ENCODE measurements at places on chromosomes 1 and 21. TPM values are rescaled to one million over a fixed set of nuclear protein-coding genes. Genes with fewer than 3 reads are reported as not detected.

Gene RAB25
- total RNA-seq = 1.5 TPM

Gene GJA9
- not detected for total RNA-seq

- no peaks in the 10 kb centered on the region for H3K27me3 ChIP-seq
- H3K27ac ChIP-seq = no peak overlapping the region
- DNase-seq = no peak
- H3K4me3 ChIP-seq = no peak overlapping the region
- no peaks in the 10 kb centered on the region for H3K4me1 ChIP-seq
- H3K36me3 ChIP-seq = no peaks in the 10 kb centered on the region
Observed at GRCh38 chr21:16709866-16710550, 802.8 kb upstream of the CXADR start.

DNA sequence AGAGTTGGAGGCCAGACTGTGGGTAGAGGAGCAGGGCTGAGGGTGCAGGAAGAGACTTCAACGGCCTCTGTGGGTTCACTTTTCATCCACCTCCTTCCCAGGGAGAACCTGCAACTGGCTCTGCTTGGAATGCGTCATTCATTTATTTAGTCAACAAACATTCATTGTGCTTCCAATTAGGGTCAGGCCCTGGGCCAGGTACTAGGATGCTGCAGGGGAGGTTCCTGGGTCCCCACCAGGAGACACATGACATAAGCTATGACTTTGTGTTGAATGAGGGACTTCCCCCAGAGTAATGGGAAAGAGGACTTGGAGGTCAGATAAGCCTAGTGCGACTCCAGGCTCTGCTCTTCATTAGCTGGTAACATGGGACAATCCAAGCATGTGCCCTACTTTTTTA lies 46.3 kb upstream of the RPL11 start:
- H3K36me3 ChIP-seq = no peaks in the 10 kb centered on the region
- H3K4me1 ChIP-seq = no peaks in the 10 kb centered on the region
- no peaks in the 10 kb centered on the region for H3K27me3 ChIP-seq

DNA sequence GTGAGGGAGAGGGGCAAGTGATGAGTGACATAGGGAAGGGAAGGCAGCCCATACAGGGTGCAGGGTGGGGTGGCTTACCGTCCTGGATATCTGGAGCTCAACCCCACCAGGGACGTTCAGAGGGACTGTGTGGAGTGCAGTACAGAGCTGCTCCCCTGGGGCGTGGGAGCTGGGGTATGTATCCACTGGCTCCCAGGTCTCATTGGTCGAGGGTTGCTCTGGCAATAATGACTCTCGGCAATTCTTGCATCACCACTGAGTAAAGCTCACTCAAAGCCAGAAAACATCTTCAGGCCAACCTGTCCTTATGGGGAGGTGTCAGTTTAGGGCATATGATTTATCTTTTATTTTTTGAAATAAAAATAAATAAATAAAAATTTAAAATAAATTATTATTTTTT lies 43.2 kb upstream of the RUNX3 start:
- peaks cover 7% of the 10 kb centered on the region for H3K4me1 ChIP-seq
- no peak overlapping the region for H3K27ac ChIP-seq
- H3K36me3 ChIP-seq = no peaks in the 10 kb centered on the region
- DNase-seq = no peak
- no peaks in the 10 kb centered on the region for H3K27me3 ChIP-seq

GRCh38 chr1:218537122-218537913 lies 192.2 kb downstream of the TGFB2 start:
- no peak overlapping the region for H3K4me3 ChIP-seq
- H3K27me3 ChIP-seq = no peaks in the 10 kb centered on the region
- H3K27ac ChIP-seq = no peak overlapping the region
- H3K4me1 ChIP-seq = no peaks in the 10 kb centered on the region
- H3K36me3 ChIP-seq = no peaks in the 10 kb centered on the region

Gene OLIG2
- total RNA-seq = not detected

Gene RNF186
- total RNA-seq = not detected

DNA sequence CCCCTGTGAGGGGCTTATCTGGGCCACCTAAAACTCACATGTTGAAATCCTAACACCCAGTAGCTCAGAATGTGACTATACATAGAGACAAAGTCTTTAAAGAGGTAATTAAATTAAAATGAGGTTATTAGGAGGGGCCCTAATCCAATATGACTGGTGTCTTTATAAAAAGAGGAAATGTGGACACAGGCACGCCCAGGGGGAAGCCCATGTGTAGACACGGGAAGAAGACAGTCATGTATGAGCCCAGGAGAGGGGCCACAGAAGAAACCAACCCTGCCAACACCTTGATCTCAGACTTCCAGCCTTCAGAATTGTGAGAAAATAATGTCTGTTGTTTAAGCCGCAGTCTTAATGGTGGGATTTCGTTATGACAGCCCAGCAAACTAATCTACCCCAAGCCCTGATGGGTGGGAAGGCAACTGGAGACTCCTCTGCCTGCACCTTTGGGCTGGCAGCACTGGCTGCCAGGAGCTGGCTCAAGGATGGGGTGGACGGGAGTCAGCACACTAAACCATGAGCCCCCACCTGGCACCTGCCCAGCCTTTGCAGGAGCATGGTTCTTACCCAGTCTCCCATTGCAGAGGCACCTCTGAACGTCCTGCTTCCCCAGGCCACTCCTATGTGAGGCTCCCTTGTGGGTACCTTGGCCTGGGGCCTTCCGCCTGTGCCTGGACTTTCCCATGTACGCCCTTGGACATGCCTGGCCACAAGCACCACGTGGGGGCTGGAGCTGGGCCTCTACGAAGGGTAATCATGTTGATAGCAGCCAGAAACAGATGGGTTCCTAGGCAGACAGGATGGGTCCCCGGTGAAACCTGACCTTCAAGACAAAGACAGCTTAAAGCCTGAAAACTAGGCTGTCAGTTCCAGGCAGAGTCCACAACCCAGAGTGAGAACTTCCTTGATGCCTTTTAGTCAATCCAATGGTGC lies 57.1 kb upstream of the DMRTB1 start:
- H3K4me3 ChIP-seq = no peak overlapping the region
- no peaks in the 10 kb centered on the region for H3K36me3 ChIP-seq
- no peak for DNase-seq
- H3K4me1 ChIP-seq = no peaks in the 10 kb centered on the region
- no peak overlapping the region for H3K27ac ChIP-seq
- H3K27me3 ChIP-seq = no peaks in the 10 kb centered on the region

DNA sequence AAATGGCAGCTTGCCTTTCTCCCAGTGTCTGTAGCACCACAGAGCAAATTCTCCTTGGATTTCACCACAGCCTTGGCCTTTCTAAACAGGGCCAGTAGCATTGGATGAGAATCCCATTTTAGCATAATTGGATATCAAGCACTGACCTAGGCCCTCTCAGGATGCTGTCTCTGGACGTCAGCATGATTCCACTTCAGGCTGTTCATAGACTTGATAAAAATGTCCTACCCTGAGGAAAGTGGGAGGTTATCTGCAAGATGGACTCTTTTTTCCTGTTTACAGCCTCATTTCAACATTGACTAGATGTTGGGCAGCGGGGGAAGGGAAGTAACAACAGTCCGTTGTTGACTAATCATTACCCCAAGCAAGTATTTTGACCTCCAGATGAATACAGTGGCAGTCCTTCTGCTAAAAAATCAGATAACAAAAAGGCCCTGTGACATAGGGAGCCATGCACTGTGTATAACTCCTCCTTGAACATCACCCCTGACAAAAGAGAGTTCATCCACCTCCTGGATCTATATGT lies 5.2 kb downstream of the NPL start:
- no peaks in the 10 kb centered on the region for H3K27me3 ChIP-seq
- no peak overlapping the region for H3K27ac ChIP-seq
- H3K4me3 ChIP-seq = no peak overlapping the region
- no peaks in the 10 kb centered on the region for H3K36me3 ChIP-seq

Gene PLXNA2
- total RNA-seq = 0.62 TPM

- H3K4me3 ChIP-seq = no peak overlapping the region
- H3K36me3 ChIP-seq = no peaks in the 10 kb centered on the region
- DNase-seq = no peak
Observed at GRCh38 chr1:21064057-21064456, 112.6 kb downstream of the EIF4G3 start.

DNA sequence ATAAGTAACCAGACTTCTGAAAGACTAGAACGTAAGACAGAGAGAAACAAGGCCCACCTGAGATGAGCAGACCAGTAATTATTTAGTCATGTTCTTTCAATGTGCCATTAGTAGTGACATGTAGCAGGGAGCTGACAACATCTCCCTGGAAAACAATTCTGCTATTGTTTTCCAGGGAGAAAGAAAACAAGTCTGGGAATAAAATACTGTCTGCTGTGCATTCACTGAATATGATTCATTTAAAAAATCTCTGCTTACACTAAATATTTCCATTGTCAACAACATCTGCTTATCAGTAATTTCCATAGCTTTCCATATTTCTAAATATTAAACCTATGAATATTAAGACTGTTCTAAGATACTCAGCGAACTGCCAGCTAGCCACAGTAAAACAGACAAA lies 80.0 kb downstream of the VCAM1 start:
- no peak overlapping the region for H3K27ac ChIP-seq
- no peaks in the 10 kb centered on the region for H3K27me3 ChIP-seq
- no peak for DNase-seq
- H3K4me3 ChIP-seq = no peak overlapping the region

GRCh38 chr21:28635541-28635940 lies 357.1 kb downstream of the LTN1 start:
- H3K36me3 ChIP-seq = peaks cover 2% of the 10 kb centered on the region
- no peak for DNase-seq

DNA sequence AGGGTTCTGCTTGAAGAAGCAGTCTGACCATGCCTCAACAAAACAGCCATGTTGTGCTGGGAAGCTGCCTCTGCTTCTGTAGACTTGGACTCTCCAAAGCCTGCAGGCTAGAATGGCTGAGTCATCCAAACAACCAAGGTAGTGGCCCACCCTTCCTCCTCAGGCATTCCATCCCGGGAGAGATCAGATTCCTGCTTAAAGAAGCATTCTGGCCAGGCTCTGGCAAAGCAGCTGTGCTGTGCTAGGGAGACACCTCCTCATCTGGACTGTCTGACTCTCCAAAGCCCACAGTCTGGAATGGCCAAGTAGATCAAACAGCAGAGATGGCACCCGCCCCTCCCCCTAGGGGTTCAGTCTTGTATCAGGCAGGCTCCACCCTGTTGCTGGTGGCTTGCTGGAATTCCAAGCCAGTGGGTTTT lies 38.3 kb upstream of the F3 start:
- no peak overlapping the region for H3K4me3 ChIP-seq
- H3K4me1 ChIP-seq = no peaks in the 10 kb centered on the region
- no peak for DNase-seq
- H3K27ac ChIP-seq = no peak overlapping the region
- H3K36me3 ChIP-seq = no peaks in the 10 kb centered on the region

Gene CFAP45
- total RNA-seq = 7.2 TPM

GRCh38 chr21:42340187-42341050 lies 10.4 kb downstream of the TFF2 start:
- no peaks in the 10 kb centered on the region for H3K27me3 ChIP-seq
- DNase-seq = no peak
- H3K36me3 ChIP-seq = no peaks in the 10 kb centered on the region
- no peak overlapping the region for H3K4me3 ChIP-seq
- H3K4me1 ChIP-seq = peaks cover 8% of the 10 kb centered on the region

DNA sequence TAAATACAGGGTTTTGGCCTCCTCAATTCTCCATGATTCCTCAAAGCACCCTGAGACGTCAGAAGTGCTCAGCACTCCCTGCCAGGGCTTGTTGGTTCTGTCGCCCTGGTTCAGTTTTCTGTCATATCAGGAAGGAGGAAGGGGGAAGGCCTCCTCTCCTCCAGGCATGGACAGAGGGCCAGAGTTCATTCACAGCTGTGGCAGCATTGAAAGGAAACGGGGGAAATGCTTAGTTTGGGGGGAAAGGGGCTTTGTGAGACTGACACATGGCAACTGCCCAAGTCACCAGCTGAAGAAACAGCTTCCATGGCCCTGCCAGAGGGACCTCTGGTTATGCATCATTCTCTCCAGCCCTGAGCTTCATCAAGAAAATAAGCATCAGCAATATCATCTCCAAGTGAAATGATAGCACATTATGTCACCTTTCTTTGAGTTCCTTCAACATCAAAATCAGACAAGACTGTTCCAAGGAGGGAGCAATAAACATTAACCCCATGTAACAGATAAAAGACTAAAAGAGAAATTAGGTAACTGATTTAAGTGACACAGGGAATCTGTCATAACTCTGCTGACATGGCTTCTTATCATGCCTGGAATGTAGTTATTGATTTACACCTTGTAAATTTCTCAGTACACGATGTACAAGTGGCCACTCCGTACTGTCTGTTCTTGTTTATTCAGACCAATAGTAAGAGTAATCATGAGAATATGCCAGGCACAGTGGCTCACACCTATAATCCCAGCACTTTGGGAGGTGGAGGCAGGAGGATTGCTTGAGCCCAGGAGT lies 103.2 kb upstream of the SLC25A33 start:
- no peaks in the 10 kb centered on the region for H3K36me3 ChIP-seq
- H3K27me3 ChIP-seq = no peaks in the 10 kb centered on the region
- no peak for DNase-seq
- H3K4me3 ChIP-seq = no peak overlapping the region
- H3K4me1 ChIP-seq = no peaks in the 10 kb centered on the region

DNA sequence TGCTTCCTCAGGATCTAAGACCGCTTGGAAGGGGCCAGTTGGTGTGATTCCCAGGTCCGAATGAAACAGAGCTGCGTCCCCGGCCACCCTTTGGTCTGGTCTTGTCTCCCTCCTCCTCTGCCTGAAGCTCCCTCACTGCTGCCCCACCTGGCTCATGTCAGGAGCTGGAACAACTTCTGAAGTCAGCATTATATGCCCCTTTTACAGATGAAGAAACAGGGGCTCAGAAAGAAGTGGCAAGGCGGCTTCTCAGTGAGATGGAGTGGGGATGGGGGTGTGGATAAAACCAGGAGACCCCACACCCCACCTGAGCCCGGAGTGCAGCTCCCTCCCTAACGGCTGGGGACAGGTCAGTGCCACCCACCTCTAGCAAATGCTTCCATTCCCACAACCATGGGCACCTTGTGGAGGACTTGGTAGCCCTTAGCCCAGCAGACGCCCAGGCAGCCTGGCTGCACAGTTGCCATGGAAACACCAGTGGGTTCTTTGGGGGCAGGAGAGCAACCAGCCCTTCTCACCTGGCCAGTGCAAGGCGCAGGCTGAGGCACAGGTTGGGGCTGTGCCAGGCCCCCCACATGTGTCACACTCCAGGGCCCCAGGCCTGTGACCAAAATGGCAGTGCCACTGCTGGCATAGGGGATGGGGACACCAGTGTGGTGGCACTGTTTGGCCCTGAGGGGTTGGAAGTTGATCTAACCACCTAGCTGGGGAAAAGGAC lies 31.9 kb upstream of the ECE1 start:
- H3K4me1 ChIP-seq = peaks cover 52% of the 10 kb centered on the region
- no peak overlapping the region for H3K4me3 ChIP-seq
- no peak overlapping the region for H3K27ac ChIP-seq

Gene MYBPH
- total RNA-seq = not detected

- H3K4me3 ChIP-seq = no peak overlapping the region
- H3K4me1 ChIP-seq = no peaks in the 10 kb centered on the region
- DNase-seq = no peak
Observed at GRCh38 chr1:12524266-12524665, 93.7 kb downstream of the DHRS3 start.

Gene OPTC
- not detected for total RNA-seq

GRCh38 chr1:154241703-154242351 lies 21.1 kb downstream of the UBAP2L start:
- H3K4me3 ChIP-seq = no peak overlapping the region
- no peaks in the 10 kb centered on the region for H3K27me3 ChIP-seq
- no peak overlapping the region for H3K27ac ChIP-seq
- peak; percentile 15 for DNase-seq
- H3K36me3 ChIP-seq = peaks cover 94% of the 10 kb centered on the region

Gene PHLDA3
- 2.1 TPM for total RNA-seq

All from CD4-positive, CD25-positive, alpha-beta regulatory T cell (primary cell).